ENCODE measurements at places on chromosomes 11 and 22.

DNA sequence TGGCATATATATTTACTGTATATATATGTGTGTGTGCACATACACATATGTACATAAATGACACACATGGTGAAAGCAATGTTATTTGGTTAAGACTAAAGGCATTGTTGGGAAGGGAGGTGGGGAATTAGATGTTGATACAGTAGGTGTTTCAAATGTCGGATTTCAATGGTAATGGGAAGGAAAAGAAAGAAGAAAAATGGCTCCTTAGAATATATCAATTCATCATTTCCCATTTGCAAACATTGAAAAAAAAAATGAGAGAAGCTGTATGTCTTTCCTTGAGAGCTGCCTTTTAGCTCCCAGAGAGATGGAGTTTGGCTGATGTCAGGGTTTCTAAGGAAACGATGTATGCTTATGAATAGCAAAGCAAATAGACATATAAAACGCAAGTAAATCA, 33.4 kb upstream of the ATXN10 start:
- DNase-seq, result no peak

- DNase-seq, result no peak
These were observed 775 bp downstream of the FAM181B start for GRCh38 chr11:82732734-82733443.

DNA sequence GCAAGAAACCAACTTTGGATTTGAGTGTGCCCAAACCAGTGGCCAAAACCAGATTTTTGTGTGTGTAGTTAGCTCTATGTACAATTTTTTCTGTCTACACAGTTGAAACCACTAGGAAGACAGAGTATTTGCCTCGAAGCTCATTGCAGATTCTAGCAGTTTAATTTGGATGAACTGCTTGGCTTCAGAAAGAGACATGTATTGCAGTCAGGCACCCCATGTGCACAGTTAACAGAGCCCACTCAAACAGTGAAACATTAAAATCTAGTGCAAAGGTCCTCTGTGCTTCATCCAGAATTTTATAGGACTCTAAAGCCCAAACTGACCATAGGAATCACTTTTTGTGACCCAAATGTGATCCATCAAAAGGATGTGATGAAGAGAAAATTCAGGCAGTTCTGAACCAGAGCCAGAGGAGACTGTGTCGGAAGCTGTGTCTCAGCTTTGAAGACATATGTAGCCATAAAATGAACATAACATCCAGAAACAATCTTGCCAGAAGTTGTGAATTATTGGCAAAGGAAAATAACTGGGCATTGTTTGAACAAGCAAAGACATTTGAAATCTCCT, 82.7 kb downstream of the PANX1 start:
- no peak for DNase-seq

- no peak for DNase-seq
These were observed 288.7 kb upstream of the CTSC start for GRCh38 chr11:88626216-88626615.
